Epithelial cell of proximal tubule (primary cell): ENCODE measurements at places on chromosomes 7 and 10. TPM values are rescaled to one million over a fixed set of nuclear protein-coding genes. Genes with fewer than 3 reads are reported as not detected.

Gene MRLN
- total RNA-seq = not detected in 2 replicates

Gene YKT6
- 79.3 and 111 TPM in 2 replicates for total RNA-seq

Gene ANKRD30A
- total RNA-seq = not detected in 2 replicates

Gene SERPINE1
- total RNA-seq = 160 and 249 TPM in 2 replicates

Gene OPN1SW
- total RNA-seq = not detected in 2 replicates

Gene PIP
- not detected in 2 replicates for total RNA-seq

Gene CDK5
- total RNA-seq = 19.3 and 21.1 TPM in 2 replicates

Gene ANAPC16
- total RNA-seq = 33.7 and 44.2 TPM in 2 replicates

Gene EPHA1
- 4.5 and 14.4 TPM in 2 replicates for total RNA-seq

Gene SUN3
- 0.43 TPM in 1 of 2 replicates, not detected in the other for total RNA-seq

Gene OR13A1
- total RNA-seq = not detected in 2 replicates

Gene LRRC4
- total RNA-seq = 1.1 and 1.3 TPM in 2 replicates

Gene WDR86
- 0.07 and 3.1 TPM in 2 replicates for total RNA-seq

Gene SCIN
- 5.1 and 6.3 TPM in 2 replicates for total RNA-seq

Gene OR2A1
- 0.17 TPM in 1 of 2 replicates, not detected in the other for total RNA-seq

Gene MTG1
- 31.8 and 51.9 TPM in 2 replicates for total RNA-seq

Gene ADRA2A
- 0.06 TPM in 1 of 2 replicates, not detected in the other for total RNA-seq

Gene CYP2C18
- 0.14 TPM in 1 of 2 replicates, not detected in the other for total RNA-seq

Gene KBTBD2
- total RNA-seq = 21.0 and 24.5 TPM in 2 replicates

Gene FAM185A
- 9.1 and 13.9 TPM in 2 replicates for total RNA-seq

Gene UBTD1
- total RNA-seq = 21.6 and 23.6 TPM in 2 replicates

Gene TDRD1
- not detected in 2 replicates for total RNA-seq

Gene GARIN1A
- total RNA-seq = 0.07 TPM in 1 of 2 replicates, not detected in the other

Gene ACTL6B
- total RNA-seq = not detected in 2 replicates

- no peak for DNase-seq
These were observed 51.8 kb upstream of the ARHGAP12 start for GRCh38 chr10:31980471-31980870.

- DNase-seq = no peak
These were observed 19.3 kb downstream of the MACC1 start for GRCh38 chr7:20197837-20198236.

- DNase-seq = no peak
These were observed 339.0 kb downstream of the RNLS start for GRCh38 chr10:88243836-88244730.

GRCh38 chr7:6709808-6710207 is 3.1 kb upstream of the ZNF12 start:
- DNase-seq = no peak

DNA sequence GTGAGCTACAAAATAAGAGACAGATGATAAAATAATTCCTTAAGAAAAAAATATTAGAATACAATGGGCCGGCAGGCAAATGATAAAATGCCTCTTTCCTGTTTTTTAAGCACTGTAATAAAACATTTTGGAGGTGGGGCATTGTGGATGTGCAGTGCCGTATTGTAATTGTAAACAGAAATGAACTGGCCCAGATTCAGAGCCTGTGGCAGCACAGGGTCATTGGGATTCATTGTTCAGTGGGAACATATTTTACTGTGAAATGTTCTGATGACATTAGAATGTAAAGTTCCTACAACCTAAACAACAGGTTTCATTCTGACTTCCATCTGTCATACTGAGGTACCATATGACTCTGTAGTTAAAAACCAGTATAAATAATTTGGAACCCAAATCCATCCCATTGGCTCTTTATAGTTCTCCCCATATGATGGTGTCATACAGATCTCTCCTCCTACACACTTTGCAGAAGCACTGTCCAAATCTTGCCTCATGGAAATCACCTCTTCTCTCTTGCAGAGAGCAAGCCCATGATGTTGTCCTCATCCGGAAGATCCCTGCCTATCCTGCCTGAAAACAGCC is 264.6 kb downstream of the WDR37 start:
- DNase-seq = no peak

GRCh38 chr7:91250706-91251105 is 13.5 kb upstream of the FZD1 start:
- no peak for DNase-seq

GRCh38 chr7:95365151-95365550 is 31.0 kb downstream of the PON3 start:
- peak; percentile 13 for DNase-seq

GRCh38 chr7:133135451-133135850 is 53.6 kb upstream of the CHCHD3 start:
- DNase-seq = no peak

- no peak for DNase-seq
These were observed 3.0 kb upstream of the SND1 start for GRCh38 chr7:127648986-127649385.

GRCh38 chr7:140475747-140476333 is 3.5 kb downstream of the MKRN1 start:
- DNase-seq = no peak

DNA sequence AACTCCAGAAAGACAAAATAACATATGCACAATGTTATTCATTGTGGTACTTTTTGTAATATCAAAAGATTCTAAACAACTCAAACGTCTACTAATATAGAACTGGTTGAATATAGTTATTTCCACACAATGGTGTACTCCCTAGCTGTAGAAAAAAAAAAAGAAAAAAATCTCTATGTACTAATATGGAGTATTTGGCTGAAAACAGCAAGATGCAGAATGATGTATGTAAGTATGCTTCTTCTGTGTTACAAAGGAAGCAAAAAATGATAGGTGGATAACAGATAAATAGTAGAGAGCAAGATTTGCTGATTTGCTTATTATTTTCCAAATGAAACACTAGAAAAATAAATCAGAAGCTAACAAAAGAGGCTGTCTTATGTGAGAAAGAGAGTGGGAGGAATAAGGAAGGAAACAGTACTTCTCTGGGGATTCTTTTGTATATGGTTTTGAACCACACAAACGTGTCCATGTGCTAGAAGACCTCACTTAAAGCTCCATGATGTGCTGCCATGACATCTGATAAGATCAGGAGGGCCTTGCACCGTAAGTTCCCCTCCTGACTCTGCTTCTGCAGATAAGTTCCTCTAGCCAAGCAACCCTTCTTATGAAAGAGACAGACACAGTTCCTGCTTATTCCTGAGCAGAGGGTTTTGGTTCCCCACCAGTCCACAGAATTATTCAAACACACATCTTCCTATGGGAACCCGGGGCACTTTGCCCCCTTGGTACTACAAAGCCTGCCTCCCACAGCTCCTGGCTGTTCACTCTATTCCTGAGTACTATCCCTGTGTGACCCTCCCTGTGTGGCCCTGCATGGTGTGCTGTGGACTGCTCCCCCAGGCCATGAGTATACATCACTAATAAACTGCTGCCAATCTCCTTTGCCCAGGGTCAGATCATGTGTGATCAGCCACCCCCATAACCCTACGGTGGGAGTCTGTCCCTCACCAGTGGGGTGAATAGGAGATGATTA is 159.1 kb downstream of the CCDC71L start:
- no peak for DNase-seq

- no peak for DNase-seq
These were observed 26.7 kb downstream of the MICALL2 start for GRCh38 chr7:1432411-1433082.

DNA sequence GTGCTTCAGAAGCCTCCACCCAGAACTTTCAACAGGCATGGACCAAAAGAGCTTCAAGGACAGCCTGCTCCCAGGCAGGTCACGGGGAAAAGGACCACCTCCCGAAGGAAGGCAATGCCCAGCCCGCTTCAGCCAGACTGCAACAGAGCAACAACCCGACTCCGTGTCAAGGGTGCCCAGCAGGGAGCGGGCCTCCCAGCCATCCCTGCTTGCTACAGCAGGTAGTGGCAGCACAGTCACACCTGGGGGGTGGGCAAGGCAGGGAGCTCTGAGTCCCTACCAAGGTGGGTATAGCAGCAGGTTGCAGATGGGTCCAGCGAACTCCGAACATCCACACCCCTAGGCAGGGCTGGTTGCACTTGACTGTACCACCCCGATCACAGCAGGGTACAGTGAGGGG is 467.8 kb upstream of the PFKP start:
- DNase-seq = no peak

- no peak for DNase-seq
These were observed 256.9 kb upstream of the TPK1 start for GRCh38 chr7:145092766-145093165.

DNA sequence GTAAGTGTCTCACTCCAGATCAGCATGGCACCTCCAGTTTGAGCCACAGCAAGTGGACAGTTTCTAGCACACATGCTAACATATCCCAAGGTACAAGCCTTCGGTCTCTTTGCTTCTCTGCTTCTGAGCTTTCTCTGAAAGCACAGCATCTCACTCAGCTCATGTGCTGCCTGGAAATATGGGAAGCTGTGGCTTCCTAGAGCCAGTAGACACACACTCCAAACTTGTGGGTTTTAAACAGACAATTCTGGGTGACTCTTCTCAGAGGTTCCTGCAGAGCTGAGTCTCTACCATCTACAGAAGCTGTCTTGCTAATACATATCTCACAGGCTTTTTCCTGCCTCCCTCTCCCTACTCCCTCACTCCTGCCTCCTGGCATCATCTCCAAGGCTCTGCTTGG is 23.9 kb upstream of the TMEM273 start:
- no peak for DNase-seq

- DNase-seq = no peak
These were observed 24.6 kb downstream of the GRM3 start for GRCh38 chr7:86668315-86668714.

DNA sequence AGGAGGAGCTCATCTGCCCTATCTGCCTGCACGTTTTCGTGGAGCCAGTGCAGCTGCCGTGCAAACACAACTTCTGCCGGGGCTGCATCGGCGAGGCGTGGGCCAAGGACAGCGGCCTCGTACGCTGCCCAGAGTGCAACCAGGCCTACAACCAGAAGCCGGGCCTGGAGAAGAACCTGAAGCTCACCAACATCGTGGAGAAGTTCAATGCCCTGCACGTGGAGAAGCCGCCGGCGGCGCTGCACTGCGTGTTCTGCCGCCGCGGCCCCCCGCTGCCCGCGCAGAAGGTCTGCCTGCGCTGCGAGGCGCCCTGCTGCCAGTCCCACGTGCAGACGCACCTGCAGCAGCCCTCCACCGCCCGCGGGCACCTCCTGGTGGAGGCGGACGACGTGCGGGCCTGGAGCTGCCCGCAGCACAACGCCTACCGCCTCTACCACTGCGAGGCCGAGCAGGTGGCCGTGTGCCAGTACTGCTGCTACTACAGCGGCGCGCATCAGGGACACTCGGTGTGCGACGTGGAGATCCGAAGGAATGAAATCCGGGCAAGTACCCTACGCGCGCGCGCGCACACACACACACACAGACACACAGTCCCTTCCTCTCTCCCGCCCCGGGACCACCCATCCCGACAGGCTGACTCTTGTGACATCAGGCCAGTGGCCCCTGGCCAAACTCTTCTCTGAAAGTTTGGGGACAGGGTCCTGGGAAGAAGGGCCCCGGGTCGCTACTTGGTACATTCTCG is 538 bp downstream of the TRIM8 start:
- no peak for DNase-seq

GRCh38 chr10:88478256-88478655 is 104.9 kb downstream of the RNLS start:
- DNase-seq = no peak

DNA sequence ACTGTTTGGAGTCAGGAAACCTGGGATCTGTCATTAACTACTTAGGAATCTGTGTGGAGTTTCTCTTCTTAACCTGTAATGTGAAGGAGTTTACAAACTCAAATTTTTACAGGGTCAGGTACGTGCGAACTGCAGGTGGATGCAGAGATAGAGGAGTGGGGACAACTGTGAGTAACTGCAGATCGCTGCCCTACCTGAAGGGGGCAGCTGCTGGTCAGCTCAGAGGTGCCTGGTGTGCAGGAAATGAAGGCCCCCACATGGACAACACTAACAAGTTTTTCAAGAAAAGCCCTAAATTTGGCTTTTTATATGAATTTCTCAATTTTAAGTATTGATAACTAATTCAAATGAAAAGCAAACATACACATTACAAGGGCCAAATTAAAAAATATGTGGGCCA is 380.0 kb downstream of the REEP3 start:
- no peak for DNase-seq

GRCh38 chr10:110684800-110685446 is 40.8 kb downstream of the RBM20 start:
- DNase-seq = no peak

DNA sequence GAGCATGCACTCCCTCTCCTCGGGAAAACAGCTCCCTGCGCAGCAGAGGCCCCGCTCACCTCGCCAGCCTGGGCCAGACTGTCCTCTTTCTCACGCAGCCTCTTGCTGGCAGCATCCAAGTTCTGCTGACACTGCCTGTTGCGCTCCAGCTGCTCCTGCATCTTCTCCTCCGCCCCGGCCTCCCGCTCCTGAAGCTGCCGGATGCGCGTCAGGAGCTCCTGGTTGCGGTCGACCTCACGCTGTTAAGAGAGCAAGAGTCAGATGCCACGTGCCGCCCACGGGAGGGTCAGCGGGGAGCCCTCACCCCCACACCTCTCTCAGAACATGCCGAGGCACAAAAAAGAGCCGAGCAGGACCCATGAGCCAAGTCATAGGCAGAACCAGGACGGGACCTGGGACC is 10.2 kb downstream of the MAD1L1 start:
- DNase-seq = no peak

DNA sequence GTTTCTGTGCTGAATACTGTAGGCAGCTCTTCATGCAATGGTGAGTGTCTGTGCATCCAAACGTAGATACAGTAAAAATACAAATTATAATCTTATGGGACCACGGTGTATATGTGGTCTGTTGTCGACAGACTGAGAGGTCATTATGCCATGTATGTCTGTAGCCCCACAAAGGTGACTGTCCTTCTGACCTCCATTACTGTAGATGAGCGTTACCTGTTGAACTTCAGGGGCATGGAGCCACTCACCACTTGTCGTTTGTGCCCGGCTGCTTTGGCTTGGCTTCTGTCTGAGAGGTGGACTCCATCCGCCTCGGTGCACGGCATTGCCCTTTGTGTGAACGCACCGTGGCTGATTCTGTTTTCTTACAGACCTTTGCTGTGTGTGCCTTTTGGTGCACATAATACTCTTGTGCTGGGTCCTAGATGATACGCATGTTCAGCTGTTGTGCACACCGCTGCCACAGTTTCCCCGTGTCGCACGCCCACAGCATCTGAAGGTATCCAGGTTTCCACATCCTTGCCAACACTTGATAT is 2.9 kb downstream of the UBE3C start:
- DNase-seq = no peak

- no peak for DNase-seq
These were observed 9.2 kb downstream of the BNIP3 start for GRCh38 chr10:131972474-131973071.

DNA sequence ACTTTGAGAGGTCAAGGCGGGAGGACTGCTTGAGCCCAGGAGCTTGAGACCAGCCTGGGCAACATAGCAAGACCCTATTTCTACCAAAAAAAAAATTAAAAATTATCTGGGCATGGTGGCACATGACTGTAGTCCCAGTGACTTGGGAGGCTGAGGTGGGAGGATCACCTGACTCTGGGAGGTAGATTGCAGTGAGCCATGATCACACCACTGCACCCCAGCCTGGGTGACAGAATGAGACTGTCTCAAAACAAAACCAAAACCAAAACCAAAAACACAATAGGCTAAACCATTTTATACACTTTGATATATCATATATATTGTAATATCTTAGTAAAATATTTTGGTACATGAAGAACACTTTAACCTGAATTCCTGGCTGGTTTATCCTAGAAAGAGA is 101.6 kb downstream of the RAPGEF5 start:
- DNase-seq = no peak

- no peak for DNase-seq
These were observed 138.8 kb upstream of the BTBD16 start for GRCh38 chr10:122132331-122132755.
